ENCODE measurements at places on chromosomes 4 and X. TPM values are rescaled to one million over a fixed set of nuclear protein-coding genes. Genes with fewer than 3 reads are reported as not detected.

POU3F4 gene
- total RNA-seq = not detected

TRIM61 gene
- total RNA-seq = not detected

MAGEA4 gene
- not detected for total RNA-seq

TMSB15A gene
- not detected for total RNA-seq

GPM6B gene
- 0.75 TPM for total RNA-seq

STAP1 gene
- total RNA-seq = not detected

STS gene
- total RNA-seq = 1.9 TPM

RASL11B gene
- total RNA-seq = 0.20 TPM

PTCHD1 gene
- total RNA-seq = 4.7 TPM

GJB1 gene
- total RNA-seq = not detected

VEGFC gene
- total RNA-seq = 19.2 TPM

DNA sequence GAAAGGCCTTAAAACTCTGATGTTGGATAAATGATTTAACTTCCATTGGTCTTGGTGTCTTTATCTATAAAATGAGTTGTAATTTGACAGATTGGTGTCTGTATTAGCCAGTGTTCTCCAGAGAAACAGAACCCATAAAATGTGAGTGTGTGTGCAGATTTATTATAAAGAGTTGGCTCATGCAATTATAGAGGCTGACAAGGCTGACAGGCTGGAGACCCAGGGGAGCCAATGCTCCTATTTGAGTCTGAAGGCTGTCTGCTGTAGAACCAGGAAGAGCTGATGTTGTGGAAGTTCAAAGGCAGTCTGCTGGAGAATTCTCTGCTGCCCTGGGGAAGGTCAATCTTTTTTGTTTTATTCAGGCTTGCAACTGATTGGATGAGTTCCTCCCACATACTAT is 131.7 kb downstream of the SLC4A4 start:
- no peak for DNase-seq

DNA sequence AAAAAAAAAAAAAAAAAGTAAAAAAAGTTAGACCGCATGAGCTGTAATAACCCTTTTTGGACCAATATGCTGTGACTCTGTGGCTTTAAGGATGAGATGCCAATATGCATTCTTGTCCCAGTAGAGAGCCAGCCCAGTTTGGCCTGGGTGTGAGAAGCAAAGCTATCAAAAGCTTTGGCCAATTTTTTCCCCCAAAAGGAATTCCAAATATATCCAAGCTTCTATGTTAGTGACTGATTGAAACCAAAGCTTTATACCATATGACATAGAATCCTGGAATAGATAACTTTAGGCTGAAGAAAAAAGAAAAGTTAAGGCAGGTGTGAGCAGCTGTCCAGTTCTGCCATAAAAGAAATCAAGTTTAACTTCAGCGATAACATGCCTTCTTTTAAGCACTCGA is 30.5 kb upstream of the RBPJ start:
- no peak for DNase-seq

GRCh38 chrX:96704629-96705028 is 20.0 kb downstream of the DIAPH2 start:
- DNase-seq = no peak

DNA sequence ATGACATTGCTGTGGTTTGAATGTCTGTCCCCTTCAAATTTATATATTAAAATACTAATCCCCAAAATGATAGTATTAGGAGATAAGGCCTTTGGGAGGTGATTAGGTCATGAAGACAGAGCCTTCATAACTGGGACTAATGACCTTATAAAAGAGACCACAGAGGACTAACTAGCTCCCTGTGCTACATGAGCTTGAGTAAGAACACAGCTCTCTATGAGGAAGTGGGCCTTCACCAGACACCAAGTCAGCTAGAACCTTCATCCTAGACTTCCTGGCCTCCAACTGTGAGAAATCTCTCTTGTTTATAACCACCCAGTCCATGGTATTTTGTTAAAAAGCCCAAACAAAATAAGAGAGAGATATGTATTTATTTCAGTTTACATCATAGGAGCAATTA is 242.2 kb upstream of the CTSO start:
- no peak for DNase-seq

DNA sequence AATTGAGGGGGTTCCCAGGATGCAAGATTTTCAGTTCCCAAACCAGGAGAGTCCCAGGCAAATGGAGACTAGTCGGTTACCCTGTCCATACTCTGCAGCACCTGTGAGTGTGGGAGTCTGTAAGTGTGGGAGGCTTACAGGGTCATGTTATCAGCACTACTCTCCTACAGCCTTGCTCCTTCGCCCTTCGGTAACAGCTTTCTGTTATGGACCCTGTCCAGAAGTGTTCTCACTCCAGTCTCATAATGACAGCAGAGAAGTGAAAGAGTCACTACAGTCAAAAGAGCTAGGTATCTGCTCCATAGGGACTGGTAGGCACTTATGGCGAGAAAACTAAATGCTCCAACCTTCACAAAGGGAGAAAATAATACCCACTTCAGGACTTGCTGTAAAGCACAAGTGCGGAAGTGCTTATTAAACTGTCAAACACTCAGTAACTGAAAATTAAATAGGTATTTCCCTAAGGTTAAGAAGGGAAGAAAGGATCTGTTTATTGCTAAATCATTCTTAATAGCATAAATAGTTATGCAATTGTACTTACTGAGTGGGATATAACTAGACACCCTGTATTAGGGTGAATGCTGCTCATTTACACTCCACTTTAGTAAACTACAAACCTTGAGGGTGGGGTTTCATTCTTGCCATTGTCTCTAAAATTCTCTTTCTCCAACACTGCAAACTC is 2.7 kb upstream of the ADH7 start:
- no peak for DNase-seq

- DNase-seq = no peak
These were observed 2.3 kb downstream of the SPATA4 start for GRCh38 chr4:176193126-176193525.

GRCh38 chrX:55480390-55481062 is 9.1 kb downstream of the USP51 start:
- no peak for DNase-seq

GRCh38 chr4:151152028-151152427 is 52.6 kb downstream of the RPS3A start:
- DNase-seq = no peak

DNA sequence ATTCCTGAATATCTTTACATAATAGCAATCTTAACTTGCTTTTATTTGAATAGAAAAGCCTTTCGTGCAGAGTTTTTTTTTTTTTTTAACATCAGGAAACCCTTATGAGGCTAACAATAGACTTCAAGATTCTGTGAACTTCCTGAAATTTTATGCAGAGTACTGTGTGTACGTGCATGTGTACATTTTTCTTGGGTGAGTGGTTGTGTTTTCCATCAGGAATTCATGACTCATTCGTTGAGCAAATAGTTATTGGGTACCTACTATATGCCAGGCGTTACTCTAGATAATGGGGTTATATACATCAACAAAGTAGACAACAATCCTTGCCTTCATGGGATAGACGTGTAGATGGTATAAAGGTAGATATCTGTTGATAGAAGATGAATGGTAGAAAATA is 59.1 kb downstream of the MRPL1 start:
- DNase-seq = peak; percentile 64

- DNase-seq = no peak
These were observed 117.4 kb downstream of the MGST2 start for GRCh38 chr4:139782926-139783522.

DNA sequence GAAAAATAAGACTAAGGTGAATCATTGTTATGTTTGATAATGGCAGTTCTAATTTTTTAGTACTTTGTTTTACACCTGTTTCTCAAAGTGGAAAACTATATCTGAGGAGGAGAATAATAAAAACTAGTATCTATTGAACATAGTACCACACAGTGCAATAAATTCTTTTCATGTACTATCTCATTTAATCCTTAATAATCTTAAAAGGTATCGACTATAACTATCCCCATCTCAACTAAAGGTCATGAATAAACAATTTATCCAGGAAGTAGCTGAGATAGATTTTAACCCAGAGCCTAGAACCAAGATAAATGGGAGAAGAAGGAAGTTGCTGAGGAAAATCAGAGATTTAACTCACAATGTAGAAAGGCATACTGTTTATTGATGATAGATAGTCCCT is 2.5 kb downstream of the CHIC2 start:
- no peak for DNase-seq

DNA sequence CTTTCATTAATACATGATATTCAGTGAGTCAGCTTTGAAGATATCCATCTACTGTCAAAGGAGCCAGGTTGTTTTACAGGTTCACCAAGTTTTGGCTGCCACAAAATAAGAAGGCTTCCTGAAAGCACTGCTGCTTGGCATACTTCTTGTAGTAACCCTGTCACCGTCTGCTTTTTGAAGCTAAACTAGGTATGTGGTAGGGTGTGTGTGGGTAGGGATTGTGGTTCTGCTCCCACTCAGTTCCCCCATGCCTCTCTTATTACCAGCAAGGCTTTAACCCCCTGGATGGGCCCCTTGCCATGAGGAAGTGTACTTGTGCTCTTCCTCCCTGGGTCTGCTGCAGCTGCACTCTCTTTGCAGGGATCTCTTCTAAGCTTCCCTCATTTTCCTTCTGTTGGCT is 191.2 kb downstream of the BANK1 start:
- DNase-seq = no peak

DNA sequence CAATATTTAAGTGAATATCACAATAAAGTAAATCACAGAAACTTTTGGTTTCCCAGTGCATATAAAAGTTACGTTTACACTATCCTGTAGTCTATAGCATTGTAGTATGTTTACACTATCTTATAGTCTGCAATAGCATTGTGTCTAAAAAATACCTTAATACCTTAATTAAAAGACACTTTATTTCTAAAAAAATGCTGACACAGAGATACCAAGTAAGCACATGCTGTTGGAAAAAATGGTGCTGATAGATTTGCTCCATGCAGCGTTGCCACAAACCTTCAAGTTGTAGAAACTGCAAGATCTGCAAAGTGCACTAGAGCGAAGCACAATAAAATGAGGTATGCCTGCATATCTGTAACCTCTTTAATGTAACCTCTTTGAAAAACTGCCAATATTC is 847.3 kb downstream of the GLUD2 start:
- DNase-seq = no peak

- DNase-seq = no peak
These were observed 160.2 kb downstream of the NHS start for GRCh38 chrX:17535229-17535628.

- DNase-seq = no peak
These were observed 210.7 kb upstream of the MAD2L1 start for GRCh38 chr4:120277391-120277790.

DNA sequence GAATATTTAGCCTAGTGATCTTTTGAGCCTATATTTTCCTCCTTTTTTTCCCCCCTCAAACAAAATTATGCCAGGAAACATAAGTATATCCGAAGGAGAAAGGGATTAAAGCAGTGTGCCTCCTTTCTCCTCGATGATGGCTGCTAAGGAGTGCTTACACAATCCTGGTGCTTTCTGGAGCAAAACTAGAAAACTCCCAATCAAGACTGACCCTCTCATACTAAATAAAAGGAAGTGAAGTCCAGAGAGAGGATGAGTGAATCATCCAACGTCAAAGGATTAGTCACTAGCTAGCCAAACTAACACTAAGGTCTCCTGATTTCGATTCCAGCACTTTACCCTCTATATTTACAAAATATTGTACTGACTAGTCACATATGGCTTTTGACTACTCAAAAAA is 146.8 kb downstream of the PPP3CA start:
- peak; percentile 58 for DNase-seq

GRCh38 chr4:128225148-128225547 is 62.5 kb downstream of the PGRMC2 start:
- DNase-seq = no peak

DNA sequence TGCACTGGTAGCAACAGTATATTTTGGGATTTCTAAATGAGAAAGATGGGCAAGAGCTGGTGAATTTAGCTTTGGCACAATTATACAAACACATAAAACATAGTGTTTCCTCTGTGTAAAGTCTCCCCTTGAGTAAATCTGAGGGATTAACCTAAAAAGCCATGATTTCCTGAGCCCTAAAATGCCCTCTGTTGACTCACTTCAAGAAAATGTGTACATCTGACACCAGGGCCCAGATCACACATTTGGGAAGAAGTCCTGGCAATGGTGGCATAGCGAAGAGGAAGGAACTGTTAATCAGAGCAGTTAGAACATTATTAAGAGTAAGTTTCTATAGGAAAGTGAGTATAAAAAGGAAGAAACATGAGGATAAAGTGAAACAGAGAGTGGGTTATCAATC is 338.5 kb downstream of the SPOCK3 start:
- DNase-seq = no peak

DNA sequence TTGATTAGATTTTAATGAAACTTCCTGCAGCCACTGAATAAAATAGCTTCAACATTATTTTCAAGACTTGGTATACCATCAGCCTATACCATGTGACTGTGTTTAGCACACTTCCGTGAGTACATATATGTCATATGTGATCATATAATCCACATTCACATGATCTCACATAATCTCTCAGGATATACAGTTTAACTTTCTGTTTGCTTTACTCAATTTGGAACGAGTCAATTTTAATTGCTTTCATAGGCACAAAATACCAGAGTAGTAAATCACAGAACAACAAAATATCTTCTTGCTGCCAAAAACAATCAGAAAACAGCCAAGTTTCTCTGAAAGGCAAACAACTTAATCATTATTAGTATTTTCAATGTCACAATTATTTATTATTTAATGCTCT is 731.1 kb upstream of the DIAPH2 start:
- DNase-seq = no peak

DNA sequence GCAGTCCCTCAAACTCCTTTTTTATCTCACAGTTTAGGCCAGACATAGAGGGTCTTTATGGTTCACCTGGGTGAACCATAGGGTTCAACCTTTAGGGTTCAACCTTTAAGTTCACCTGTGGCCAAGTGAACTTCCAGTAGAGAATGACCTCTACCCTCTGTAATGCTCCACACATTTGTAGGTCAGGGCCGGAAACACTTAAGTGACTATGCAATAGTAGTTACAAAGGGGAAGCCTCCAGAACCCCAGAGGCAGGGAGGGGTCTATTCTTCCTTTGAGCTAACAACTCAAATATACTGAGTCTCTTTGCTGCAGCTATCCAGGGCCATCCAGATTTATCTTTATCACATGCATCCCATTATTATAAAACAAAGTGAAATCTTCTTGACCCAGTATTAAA is 100.0 kb downstream of the LARP1B start:
- no peak for DNase-seq

DNA sequence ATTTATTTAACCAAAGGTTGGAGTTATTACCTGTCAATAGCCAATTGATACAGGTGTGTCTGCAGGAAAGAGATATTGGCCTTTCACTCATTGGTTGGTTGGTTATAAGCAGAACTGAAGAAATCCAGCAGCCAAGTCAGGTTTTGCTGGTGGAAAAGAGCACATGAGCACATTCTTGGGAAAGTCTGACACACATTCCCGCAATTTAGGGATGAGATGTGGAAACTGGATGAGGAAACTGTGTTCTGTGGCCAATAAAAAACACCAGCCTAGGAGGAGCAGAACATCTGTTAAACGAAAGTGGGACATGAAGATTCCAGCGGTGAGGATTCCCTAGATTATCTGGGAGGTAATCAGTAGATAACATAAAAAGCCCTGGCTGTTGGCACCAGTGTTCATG is 567.4 kb upstream of the CPEB2 start:
- DNase-seq = no peak
